Trophoblast cell (in vitro differentiated cells and primary cell): ENCODE measurements at places on chromosomes 5 and 9.

GRCh38 chr9:126720036-126720435 is 84.8 kb upstream of the ZBTB43 start:
- no peak for DNase-seq

DNA sequence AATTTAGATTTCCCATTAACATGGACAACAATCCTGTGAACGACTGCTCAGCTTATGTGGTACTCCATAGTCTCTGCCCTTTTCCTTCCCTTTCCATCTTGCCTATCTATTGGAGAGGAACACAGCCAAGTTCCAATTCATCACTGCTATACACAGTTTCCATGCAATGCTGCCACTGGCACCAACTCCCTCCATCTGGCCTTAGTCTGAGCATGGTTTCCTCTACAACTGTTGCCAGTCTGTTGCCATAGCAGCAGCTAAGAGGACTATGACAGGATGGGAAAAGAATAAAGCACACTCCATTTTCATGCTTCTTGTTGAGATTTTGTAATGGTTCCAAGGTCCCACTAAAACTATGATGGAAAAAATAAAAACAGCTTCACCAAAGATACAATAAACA is 189.0 kb downstream of the HCN1 start:
- no peak for DNase-seq

DNA sequence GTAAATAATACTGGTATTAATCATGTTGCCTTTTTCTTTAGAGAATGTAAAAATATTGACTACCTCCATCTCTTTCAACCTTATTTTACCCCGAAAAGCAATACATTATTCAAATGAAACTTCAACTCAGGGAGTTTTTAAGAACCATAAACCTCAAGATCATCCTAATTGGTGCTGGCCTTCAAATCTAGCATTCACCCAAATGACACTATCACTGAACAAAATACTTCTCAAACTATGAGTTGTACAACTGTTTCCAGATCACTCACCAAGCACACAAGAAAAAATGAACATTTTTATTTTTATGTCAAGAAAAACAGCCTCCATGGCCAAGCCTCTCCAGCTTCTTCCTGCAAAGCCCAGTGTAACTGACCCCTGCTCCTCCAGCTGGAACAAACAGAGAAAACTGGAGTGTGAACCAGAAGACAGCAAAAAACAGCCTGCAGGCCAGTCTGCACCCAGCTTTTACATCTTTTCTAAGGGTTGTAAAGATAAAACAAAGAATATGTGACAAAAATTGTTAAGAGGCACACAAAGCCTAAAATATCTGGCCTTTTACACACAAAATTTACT is 21.2 kb downstream of the AUH start:
- DNase-seq: no peak

GRCh38 chr9:3863111-3863528 is 337.3 kb upstream of the RFX3 start:
- peak; percentile 4 for DNase-seq

DNA sequence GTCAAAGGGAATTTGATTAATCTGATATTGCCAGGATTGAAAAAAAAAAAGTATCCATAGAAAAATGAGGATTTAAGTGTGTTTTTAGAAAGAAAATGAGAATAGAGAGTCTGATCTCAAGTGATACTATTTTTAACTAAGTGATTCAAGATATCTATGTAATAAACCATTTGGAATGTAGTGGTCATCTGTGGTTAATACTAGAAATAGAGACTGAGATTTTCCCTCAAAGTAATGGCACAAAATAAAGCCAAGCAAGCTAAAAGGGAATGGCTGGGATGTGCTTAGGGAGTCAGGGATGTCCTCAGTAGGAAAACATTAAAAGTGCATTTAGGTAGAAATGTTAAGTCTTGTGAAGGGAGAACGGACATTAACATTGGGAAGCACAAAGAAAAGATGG is 90.6 kb downstream of the FBXO4 start:
- DNase-seq: no peak

DNA sequence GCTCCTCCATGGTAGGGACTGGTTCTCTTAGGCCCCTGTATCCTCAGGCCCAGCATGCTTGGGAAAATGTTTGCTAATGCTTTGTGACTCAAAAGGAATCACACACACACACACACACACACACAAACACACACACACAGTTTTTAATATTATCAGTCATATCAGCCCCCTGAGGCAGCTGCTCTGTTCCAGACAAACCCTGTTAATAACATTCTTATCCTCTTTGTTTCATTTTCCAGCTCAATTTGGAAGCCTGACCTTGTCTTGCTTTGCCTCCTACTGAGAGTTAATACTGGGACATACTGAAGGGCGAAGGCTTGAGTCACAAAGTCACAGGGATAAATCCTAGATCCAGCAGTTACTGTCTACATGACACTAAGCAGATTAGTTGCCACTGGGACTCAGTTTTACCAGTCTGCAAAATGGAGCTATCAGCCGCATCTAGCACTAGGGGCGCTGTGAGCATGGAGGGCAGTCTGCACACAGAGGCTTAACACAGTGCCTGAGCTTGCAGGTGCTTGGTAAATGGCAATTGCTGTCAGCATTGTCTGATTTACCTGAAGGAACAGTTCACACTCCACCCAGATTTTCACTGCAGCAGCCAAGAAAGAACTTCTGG is 37.1 kb upstream of the KCNMB1 start:
- no peak for DNase-seq

DNA sequence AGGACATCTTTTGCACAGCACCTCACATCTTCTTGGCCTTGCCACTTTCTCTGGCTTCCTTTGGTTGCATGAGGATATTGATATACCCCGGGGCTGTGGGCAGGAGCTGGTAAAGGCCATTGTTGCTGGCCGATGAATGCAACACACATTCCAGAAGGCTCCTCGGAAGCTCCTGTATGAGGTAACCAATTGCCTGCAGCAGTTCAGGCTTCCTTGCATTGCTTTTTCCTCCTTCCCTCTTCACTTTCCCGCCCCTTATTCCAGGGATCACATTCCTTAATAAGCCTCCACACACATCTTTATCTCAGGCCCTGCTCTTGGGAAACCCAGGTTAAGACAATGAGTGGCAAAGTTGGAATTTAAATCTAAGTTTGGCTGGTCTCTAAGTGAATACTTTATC is 505.4 kb upstream of the CLINT1 start:
- peak; percentile 20 for DNase-seq

DNA sequence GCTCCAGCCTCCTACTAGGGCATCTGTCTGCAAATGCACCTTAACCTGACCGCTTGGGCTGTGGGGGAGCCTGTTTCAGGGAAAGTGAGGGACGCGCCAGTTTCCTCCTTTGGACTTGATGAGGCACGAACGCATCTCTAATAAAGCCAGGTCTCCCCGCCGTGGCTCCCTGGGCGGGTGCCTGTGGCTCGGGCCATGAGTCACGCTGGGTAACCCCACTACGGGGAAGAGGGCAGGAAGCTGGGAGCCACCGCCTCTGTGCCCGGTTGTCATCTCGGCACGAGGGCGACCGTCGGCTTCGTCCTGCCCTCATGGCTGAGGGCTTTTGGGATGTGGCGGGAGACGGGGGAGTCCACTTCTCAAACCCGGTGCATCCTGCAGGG is 12.1 kb downstream of the NOTCH1 start:
- DNase-seq: peak; percentile 39

- no peak for DNase-seq
Observed at GRCh38 chr9:91187965-91188344, 173.8 kb downstream of the AUH start.

GRCh38 chr5:87020099-87020934 is 247.4 kb upstream of the RASA1 start:
- no peak for DNase-seq

DNA sequence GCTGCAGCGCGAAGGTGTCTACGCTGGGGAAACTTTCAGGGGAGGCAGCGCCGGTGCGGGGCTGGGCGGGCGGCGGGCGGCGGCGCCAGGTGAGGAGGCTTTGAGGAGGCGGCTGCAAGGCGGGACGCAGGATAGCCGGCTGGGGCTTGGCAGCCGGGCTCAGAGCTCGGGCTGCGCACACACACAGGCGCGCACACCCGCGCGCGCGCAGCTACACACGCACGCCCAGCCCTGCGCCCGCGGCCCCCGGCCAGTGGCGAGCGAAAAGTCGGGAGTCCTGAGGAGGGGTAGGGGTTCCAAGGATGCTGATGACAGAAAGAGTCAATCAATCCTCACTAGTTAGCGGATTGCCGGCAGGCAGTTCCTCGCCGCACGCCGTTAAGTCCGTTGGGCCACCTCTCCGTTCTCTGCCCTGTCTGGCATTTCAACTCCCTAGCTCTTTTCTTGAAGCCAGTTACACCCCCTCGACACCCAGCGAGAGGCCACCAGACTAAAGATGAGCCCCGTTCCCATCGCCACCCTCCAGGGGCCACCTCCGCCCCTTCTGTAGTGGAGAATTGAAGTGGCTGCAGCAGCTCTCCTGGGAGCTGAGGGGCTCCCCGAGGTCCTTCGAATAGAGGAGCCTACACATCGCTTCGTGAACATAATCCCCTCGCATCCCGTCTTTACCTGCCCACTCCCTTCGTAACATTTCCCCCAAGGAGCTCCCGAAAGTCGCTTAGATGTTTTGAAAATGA is 1640.3 kb upstream of the C9orf72 start:
- no peak for DNase-seq

GRCh38 chr5:97338729-97339128 is 155.7 kb upstream of the RIOK2 start:
- DNase-seq: no peak

- DNase-seq: no peak
Observed at GRCh38 chr5:177077335-177077734, 9.4 kb upstream of the FGFR4 start.

GRCh38 chr5:73911761-73912393 is 285.9 kb downstream of the ARHGEF28 start:
- no peak for DNase-seq

DNA sequence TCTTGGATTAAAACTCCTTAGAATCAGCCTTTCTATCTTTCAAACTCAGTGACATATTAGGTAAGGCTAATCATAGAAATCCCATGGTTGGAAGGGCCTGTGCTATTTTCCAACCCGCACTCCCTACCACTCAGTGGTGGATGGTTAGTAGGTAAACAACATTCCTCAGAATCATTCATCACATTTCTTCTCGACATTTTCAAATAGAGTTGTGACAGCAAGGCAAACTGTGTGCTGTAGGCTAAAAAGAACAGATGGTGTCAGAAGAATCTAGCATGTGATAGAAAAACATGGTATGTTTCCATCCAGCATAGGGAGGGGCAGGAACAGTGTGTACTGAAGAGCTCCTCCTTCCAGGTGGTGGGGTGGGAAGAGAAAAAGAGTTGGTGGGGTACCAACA is 227.3 kb upstream of the NMUR2 start:
- DNase-seq: peak; percentile 58

GRCh38 chr5:39249564-39250274 is 30.4 kb upstream of the FYB1 start:
- no peak for DNase-seq

DNA sequence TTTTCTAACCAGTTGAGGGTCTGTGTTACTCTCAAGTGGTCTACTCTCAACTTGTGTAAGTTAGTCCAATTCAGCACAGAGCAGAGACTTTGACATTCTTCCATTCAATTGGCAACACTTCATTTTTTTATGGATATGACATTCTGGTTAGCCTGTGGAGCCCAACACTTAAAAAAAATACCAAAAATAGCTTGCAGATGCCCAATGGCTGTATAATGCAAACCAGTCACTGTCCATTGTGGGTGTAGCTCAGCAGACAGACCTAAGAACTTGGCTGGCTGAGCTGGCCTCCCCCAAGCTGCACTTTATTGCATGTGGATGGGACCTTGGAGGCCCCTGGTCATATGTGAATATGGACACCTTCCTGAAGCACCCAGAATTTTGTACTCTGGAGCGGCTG is 103.2 kb downstream of the DPYSL3 start:
- no peak for DNase-seq
